ENCODE measurements at places on chromosomes 7 and 10.

GRCh38 chr7:3678314-3678810, 377.3 kb downstream of the SDK1 start:
- DNase-seq: no peak

GRCh38 chr7:28835800-28836199, 122.3 kb downstream of the TRIL start:
- peak; percentile 3 for DNase-seq

DNA sequence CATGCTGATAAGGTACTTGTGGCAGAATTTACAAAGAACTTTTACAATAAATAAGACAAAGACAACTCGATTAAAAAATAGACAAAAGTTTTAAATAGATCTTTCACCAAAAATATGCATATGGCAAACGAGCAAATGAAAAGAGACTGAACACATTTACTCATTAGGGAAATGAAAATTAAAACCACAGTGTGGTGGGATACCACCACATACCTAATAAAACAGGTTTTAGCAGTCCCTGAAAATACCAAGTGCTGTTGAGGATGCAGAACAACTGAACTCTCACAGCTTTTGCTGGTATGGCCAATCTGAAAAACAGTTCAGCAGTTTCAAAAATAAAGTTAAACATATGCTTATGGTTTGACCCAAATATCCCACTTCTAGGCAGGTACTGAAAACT, 205.4 kb upstream of the ADO start:
- no peak for DNase-seq

DNA sequence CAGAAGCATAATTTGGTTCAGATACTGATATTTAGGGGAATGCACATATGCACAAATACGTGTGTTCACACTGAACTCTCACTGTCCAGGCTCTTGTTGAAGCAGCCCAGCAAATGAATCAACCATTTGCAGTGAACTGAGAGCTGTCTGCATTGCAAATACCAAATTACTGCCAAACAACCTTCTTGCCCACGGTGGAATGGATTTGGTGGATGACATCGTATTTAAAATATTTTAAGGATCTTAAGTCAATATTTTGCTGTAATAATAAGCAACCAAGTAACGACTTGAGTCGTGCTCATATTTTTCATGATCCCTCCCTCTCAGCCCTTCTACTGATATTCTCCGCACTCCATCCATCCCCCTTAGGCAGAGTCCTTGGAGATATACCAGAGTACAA, 107.9 kb upstream of the FEZF1 start:
- DNase-seq: no peak

- no peak for DNase-seq
These were observed 193.2 kb downstream of the ELFN1 start for GRCh38 chr7:1863091-1863900.

- DNase-seq: no peak
These were observed 12.2 kb downstream of the PDZD8 start for GRCh38 chr10:117363028-117363427.

DNA sequence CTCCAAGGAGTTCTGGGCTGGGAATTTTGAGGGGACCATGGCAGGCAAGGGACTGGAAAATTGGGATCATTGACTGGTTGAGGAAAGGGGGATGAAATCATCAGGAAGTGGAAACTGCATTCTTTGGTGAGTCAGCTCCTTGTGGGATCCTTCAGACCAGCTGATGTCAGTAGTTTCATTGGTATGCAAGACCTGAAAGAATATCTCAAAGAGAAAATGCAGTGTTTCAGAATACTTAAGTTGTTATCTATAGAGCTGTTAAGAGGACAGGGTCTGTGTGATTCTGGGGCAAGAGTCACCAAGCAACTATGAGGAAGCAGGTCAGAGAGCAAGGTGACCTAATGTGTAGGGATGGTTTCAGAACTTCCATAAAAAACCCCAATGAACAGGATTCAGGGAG, 595.9 kb upstream of the AUTS2 start:
- no peak for DNase-seq

DNA sequence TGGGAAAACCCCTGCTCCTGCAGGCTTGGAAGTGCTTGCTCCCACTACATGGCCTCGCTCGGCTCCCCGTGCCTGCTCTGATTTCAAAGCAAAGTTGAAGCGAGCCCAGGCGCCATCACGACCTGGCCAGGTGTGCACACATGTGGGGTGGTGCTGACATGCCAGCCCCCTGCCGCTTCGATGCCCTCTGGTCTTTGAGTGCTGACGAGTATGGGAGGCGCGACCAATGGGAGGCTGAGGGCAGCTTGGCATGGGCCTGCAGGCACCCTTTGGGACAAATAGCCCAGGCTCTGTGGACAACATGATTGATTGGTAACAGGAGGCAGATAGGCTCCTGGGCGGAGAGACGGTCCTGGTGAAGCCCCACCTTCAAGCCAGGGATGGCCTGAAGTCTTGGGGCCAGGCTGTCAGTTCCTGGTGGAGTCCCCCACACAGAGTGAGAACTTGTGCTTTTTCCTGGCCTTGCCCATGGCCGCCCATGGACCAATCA, 252.4 kb upstream of the SEMA3A start:
- DNase-seq: no peak

DNA sequence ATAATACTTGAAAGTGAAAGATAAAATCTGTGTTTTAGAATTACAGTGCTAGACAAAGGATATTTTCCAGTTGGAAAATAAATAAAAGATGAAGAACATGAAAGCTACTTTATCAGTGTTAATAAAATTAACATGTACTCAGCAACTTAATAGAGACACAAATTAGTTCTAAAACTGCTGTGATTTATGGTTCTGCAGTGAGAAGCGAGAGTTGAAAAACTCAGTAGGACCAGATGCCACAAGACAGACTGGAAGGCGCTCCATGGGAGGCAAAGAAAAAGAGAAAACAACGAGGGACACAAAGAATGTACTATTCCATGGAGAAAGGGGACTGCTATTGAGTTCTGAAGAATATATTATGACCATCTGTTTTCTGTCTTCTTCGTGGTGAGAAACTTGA, 590.4 kb downstream of the PHTF2 start:
- DNase-seq: no peak

DNA sequence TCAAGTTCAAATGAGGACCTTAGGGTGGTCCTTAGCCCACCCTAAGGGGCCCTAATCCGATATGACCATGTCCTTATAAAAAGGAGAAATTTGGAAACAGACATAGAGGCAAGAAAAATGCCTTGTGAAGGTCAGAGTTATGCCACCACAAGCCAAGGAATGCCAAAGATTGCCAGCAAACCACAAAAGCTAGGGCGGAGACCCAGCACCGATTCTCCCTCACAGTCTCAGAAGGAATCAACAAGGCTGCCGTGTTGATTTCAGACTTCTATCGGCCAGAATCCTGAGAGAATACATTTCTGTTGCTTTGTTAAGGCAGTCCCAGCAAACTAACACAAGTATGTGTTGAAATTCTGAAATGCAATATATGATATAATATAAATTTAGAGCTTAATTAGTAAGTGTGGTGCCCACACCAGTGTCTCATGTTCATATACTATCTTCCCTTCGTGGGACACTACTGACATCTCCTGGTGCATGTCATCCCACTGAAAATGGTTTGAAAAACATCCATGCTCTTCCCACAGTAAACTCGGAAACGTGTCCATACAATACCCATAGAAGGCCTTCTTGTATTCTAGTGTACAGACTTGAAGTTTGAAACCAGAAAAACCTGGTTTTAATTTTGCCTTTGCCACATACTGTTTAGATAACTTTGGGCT, 349.0 kb downstream of the TNS3 start:
- peak; percentile 41 for DNase-seq

DNA sequence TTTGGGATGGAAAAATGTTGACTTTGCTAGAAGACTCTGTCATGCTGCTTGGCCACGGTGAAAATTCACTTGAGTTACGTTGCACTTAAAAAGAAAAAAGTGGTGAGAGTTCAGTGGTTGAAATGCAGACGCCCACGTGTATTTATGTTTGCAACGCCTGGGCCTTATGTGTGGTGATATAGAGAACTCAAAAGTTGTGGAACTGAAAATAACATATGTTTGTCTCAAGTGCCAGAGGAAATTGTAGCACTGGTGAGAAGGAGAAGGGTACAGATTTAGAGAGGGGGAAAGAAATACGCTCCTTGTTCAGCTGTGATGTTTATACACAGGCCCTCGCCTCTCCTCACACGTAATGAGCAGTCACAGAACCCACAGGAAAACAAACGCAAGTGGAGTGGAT, 73.6 kb downstream of the EMX2 start:
- DNase-seq: no peak

- no peak for DNase-seq
These were observed 15.8 kb downstream of the SCD start for GRCh38 chr10:100362570-100363496.

GRCh38 chr7:144050093-144050492, 1.3 kb downstream of the OR2A5 start:
- peak; percentile 58 for DNase-seq

GRCh38 chr7:74525140-74525539, 71.4 kb downstream of the GTF2IRD1 start:
- DNase-seq: no peak

- no peak for DNase-seq
These were observed 52.3 kb upstream of the MSMB start for GRCh38 chr10:46098386-46098785.

- no peak for DNase-seq
These were observed 6.2 kb upstream of the MSMB start for GRCh38 chr10:46052057-46052790.

DNA sequence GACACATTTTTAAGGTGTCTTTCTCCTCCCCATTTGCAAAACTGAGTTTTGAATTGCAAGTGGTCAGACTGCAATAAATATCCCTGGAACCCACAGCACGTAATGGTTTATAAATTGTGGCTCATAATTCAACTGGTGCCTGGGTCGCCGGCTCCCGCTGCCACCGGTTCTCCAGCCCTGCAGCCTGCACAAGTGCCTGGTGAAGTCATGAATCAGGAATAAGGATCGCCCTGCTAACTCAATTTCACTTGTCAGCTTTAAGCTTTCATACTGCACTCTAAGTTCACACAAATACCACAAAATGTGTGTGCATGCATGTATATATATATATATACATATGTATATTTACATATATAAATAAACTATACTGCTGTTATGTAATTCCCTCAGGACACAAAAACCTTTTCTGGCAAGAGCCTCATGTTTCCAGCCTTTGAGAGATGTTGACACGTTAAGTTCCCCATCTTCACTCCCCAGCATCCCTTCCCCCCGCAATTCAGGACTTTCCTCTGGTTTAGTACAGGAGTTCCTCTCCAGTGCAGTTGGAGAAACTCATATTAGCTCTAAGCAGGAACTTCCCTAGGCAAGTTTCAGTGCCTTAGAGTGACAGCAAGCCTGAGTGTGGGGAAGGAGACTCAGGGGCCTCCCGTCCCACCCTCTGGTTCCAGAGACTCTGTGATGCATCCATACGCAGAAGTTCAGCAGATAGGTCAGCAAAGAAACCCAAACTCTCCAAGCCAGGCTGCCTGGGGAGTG, 129.2 kb upstream of the UNC5B start:
- DNase-seq: no peak

- DNase-seq: no peak
These were observed 13.9 kb upstream of the SH2D4B start for GRCh38 chr10:80523773-80524172.

GRCh38 chr7:38829488-38830165, 79.4 kb downstream of the VPS41 start:
- DNase-seq: no peak

- peak; percentile 44 for DNase-seq
These were observed 40.5 kb upstream of the SLF2 start for GRCh38 chr10:100872034-100872791.

GRCh38 chr10:59648711-59649201, 60.9 kb downstream of the SLC16A9 start:
- no peak for DNase-seq

- DNase-seq: no peak
These were observed 132.1 kb upstream of the BTBD16 start for GRCh38 chr10:122138831-122139625.

DNA sequence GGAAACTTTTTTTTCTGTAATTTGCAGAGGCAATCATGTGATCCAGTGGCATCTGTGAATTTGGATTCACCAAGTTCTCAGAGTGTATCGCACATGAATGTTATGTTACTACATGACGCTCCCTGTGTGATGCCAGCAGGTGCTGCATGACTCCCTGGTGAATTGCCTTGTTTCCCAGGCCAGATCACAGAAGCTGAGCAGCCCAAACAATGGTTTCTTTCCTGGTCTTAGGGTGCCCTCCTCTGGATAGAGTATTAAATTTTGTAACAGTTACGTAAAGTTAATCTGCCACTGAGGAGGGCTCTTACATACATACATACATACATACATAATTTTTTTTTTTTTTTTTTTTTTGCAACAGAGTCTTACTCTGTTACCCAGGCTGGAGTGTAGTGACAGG, 3.6 kb downstream of the ZSCAN21 start:
- peak; percentile 15 for DNase-seq

- DNase-seq: no peak
These were observed 13.6 kb downstream of the ASB13 start for GRCh38 chr10:5652746-5653145.

- DNase-seq: no peak
These were observed 429.1 kb downstream of the ACTR3B start for GRCh38 chr7:153188630-153189029.

GRCh38 chr7:14850039-14850438, 52.5 kb downstream of the DGKB start:
- DNase-seq: no peak

- DNase-seq: no peak
These were observed 95.4 kb downstream of the CREB5 start for GRCh38 chr7:28507525-28508282.

- DNase-seq: no peak
These were observed 1.8 kb downstream of the KLLN start for GRCh38 chr10:87861566-87861952.

DNA sequence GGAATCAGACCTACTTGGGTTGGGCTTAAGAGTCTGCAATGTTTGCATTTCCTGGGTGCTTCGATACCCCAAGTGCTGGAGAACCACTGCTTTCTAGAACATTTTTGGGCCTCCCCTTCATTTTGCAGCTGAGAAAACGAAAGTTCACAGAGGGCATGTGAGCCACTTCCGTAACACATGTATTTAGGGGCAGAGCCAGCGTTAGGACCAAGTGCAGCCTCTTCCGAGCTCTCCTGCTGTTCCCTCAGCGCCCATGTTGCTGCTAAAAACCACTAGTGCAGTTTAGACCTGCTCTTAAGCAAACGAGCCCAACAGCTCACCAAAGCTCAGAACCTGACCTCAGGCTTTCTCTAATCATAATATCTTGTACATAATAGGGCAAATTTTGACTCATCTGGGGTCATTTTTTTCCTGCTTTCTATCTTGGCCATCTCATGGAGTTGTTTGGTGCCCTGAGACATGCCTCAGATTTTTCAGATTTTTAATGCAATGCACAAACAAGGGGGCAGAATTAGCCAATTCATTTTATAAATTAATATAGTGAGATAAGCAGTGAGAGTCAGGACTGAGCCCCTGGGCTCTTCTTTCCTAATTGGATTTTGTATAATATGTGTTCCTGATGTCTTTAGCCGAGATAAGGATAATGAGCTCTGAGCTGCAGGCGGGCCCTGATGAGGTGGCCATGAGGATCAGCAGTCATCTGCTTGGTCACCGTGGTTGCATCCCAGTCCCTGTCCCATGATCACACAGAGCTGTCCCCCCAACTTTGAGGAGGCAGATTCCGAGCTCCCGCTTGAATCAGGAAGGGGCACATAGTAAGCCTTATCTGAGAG, 12.9 kb downstream of the BAG3 start:
- DNase-seq: no peak

Data from MG63 (cell line).